GM23248 (cell line): ENCODE measurements at places on chromosomes 12 and 14. TPM values are rescaled to one million over a fixed set of nuclear protein-coding genes. Genes with fewer than 3 reads are reported as not detected.

- no peak for DNase-seq
Observed at GRCh38 chr12:51896236-51896635, 8.3 kb downstream of the ANKRD33 start.

GRCh38 chr14:96035456-96035855, 3.7 kb upstream of the C14orf132 start:
- no peak for DNase-seq

BBS10 gene
- total RNA-seq = 13.9 and 15.8 TPM in 2 replicates

RASSF9 gene
- 0.89 and 1.5 TPM in 2 replicates for total RNA-seq

DNA sequence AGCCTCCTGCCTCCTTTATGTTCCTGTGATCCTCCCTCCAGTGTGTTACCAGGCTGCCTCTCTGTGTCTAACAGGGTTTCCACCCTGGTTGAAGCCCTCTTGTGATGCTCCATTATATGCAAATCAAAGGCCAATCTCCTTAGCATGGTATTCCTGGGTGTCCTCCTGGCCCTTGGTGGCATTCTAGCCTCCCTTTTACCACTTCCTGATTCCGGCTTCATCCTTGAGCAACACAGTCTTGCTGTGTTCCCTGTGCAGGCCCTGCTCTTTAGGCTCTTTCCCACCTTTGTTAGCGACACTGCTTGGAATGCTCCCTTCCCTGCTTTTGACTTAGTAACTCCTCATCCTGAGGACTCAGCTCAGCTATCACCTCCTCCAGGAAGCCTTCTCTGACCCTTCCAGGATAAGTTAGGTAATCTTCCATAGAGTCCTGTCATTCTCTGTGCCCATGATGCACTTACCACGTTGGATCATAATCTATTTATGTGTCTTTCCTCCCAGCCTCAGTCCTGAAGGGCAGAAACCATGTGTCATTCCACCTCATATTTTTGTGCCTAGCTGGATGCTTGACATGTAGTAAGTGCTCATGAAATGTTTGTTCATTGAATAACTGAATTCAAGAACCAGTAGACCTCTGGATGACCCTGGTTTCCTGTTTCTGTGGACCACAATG, 37.3 kb downstream of the PRKCH start:
- no peak for DNase-seq

DNA sequence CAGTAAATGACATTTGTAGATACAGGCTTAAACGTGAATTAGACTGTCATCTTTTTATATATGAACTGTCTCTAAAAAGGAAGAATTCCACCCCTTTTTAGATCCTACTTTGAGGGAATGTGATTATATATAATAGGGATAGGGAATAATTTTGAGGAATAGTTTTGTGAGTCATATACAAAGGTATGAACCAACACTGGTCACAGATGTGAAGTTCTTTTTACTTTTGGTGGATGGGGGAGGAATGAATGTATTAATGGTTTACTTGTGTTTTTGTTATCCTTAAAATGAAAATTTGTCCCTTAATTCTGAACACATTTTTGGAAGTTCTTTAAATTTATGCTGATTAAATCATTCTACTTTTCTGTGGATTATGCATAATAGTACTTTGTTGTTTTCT, 30.4 kb downstream of the FRS2 start:
- peak; percentile 46 for DNase-seq

DNA sequence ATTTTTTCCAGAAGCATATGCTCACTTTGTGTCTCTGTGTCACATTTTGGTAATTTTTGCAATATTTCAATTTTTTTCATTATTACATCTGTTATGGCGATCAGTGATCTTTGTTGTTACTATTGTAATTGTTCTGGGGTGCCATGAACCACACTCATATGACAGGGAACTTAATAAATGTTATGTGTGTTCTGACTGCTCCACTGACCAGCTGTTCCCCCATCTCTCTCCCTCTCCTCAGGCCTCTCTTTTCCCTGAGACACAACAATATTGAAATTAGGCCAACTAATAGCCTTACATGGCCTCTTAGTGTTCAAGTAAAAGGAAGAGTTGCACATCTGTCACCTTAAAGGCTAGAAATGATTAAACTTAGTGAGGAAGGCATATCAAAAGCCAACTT, 46.0 kb downstream of the SCN8A start:
- DNase-seq = no peak

CCDC196 gene
- not detected in 2 replicates for total RNA-seq

DNA sequence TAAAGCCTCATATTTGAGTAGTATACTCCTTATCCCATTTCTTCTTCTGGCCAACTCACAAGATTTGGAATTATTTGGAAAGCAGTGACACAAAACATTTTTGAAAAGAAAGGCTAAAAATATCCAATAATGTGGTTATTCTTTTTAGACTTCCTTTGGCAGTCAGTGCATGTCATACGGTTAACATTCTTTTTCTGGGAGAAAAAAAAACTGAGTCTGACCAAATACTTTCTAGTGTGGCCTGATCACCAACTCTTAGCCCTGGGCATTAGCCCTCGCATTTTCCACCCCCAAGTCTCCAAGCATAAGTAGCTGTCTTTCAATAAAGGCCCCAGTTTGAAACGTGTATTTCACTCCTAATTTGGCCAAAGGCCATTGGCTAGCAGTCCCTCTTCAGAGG, 5.9 kb downstream of the RASSF3 start:
- peak; percentile 31 for DNase-seq

DNA sequence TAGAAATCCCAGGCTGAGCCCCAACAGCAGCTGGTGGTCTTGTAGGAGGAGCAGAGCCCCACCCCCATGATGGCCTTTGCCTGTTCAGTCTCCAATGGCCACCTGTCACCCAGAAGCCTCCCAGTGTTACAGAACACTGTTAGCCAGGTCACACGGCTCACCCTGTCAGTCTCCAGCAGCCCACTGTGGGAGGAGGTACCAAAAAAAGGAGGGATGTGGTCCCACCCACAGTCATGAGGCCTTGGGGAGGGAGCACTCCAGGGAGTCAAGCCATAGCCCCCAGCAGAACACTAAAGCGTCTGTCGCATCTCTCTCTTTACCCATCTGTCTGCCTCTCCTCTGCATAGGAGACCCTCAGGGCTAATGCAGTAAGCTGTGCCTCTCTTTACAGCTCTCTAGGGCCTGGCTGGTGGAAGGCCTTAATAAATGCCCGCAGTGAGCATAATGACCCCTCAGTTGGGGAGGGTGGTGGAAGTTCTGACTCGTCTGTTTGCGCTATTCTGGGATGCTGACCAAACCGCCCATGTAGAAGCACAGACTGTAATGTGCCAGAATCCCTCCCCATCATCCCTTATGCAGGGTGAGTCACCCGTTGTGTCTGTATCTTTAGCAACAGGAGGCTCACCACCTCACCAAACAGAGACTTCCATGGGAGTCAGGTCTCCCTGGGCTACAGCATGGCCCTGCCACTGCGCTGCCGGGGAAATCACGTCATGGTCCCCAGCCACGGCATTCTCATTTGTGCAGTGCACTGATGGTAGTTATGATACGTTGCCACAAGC, 14.6 kb downstream of the C14orf132 start:
- DNase-seq = peak; percentile 100

DNA sequence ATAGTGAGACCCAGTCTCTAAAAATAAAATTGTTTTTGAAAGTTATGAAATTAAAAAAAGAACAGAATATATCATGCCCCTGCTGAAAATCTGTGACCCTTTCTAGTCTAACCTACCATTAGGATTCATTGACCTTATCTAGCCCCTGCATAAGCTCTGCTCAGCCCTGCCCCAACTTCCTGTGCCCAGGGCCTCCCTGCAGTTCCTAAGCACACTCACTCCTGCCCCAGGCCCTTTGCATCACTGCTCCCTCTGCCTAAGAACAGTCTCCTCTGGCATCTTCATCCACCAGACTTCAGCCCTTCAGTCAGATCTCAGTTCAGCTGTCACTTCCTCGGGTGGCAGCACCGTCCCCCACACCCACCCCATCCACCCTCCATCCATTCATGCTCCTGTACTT, 55.4 kb downstream of the SCARB1 start:
- no peak for DNase-seq

DNA sequence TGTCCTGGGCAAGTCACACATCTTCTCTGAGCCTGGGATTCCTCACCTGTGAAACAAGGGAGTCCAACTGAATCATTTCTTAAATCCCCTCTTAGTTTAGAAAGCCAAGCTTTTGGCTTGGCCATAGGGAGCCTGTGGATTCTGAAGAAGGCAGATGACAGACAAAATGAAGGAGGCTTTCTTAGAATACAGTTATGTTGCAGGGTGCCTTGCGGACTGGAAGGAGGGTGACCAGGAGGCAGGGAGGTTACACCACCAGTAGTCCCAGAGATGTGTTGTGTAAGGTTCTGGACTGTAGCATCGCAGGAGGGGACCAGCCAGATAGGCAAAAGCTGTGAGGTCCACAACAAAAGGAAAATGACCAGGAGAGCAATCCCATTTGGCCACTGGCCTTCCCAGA, 8.2 kb upstream of the ACVR1B start:
- no peak for DNase-seq

DNA sequence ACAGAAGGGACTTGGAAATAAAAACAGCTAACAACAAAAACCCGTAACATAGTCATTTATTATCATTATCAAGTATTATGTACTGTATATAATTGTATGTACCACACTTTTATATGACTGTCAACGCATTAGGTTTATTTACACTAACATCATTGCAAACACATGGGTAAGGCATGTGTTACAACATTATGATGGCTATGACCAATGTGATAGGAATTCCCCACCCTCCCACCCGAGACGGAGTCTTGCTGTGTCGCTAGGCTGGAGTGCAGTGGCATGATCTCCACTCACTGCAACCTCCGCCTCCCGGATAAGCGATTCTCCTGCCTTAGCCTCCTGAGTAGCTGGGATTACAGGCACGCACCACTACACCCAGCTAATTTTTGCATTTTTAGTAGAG, 82.6 kb downstream of the ERC1 start:
- peak; percentile 8 for DNase-seq

- peak; percentile 65 for DNase-seq
Observed at GRCh38 chr14:50800032-50800431, 30.9 kb downstream of the NIN start.

RNF212B gene
- total RNA-seq = not detected in 2 replicates

- DNase-seq = no peak
Observed at GRCh38 chr14:66129224-66129623, 356.9 kb upstream of the CCDC196 start.

GRCh38 chr12:46269429-46270241, 792 bp upstream of the SLC38A1 start:
- DNase-seq = peak; percentile 2
